ENCODE measurements at places on chromosomes 5 and 9.

- DNase-seq, result no peak
Observed at GRCh38 chr5:2779459-2779858, 28.0 kb upstream of the IRX2 start.

DNA sequence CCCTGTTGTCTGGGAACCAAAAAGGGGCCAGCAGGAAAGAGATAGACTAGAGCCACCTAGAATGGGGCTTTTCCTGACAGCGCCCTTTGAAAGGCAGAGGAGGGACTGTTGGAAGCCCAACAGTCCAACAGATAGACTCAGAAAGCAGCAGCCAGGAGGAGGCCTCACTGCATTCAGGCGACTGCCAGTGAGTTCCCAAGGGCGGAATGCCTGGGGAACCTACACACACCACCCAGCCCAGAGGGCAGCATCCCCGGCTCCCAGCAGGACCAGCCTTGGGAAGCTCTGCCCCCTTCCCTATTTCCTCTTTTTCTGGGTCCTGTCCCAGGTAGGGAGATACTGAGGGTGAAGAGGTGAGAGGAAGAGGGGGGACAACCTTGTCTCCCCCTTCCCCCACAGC lies 192.4 kb upstream of the KLF4 start:
- DNase-seq, result no peak

DNA sequence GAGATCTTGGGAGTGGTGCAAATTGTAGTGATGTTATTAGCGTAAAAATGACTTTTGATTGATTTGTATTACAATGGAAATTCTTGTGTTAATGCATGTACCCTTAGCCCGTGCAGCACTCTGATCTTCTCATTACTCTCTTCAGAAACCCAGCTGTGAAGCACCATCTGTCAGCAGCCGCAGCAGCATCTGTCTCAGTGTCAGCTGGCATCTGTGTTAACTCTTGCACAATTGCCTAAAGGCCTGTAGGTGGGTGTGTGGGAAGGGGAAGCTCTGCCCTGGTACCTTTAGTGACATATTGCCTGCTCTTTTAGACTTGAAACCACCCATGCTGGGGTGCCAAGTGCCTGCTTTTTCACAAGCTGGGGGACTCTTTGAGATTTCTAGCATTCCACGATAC lies 101.3 kb downstream of the FBXL7 start:
- no peak for DNase-seq

- peak; percentile 93 for DNase-seq
Observed at GRCh38 chr9:87959916-87960581, 14.3 kb downstream of the CDK20 start.

DNA sequence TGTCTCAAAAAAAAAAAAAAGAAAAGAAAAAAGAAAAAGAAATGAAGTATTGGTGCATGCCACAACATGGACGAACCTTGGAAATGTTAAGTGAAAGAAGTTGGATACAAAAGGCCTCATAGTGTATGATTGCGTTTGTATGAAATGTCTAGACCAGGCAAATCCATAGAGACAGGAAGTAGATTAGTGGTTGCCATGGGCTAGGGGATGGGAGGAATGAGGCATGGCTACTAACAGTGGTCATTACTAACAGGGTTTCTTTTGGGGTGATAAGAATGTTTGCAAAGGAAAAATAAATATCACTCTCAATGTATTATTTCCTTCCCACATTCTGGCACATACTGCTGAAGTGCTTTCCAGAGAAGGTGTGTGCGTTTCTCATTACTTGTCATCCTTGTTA lies 44.1 kb downstream of the UGCG start:
- DNase-seq, result no peak

DNA sequence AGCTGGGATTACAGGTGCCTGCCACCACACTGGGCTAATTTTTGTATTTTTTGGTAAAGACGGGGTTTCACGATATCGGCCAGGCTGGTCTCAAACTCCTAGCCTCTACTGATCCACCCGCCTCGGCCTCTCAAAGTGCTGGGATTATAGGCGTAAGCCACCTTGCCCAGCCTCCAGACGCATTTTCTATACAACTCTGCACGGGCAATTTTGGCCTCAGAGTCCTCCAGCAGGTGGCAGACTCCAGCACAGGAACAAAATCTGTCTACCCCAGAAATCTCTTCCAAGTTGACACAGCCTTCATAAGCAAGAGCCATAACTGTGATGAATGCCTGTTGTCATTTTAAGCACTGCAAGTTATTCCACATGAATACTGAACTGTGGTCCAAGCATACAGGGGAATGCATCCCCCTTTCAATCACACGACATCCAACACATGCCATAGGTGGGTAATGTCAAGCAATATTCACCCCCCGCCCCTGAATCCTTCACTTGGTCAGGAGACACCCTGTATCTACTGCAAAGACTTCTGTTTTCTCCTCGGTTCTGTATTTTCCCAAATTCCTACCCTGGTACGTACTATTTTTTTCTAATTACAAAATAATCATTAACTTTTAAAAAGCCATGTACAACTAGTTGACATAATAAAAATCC lies 50.8 kb downstream of the ALDH7A1 start:
- DNase-seq, result peak; percentile 36

GRCh38 chr5:96253140-96253539 lies 179.9 kb downstream of the PCSK1 start:
- no peak for DNase-seq

GRCh38 chr5:83741571-83741970 lies 20.9 kb upstream of the HAPLN1 start:
- no peak for DNase-seq

GRCh38 chr5:24080046-24080445 lies 564.7 kb downstream of the CDH10 start:
- DNase-seq, result no peak

DNA sequence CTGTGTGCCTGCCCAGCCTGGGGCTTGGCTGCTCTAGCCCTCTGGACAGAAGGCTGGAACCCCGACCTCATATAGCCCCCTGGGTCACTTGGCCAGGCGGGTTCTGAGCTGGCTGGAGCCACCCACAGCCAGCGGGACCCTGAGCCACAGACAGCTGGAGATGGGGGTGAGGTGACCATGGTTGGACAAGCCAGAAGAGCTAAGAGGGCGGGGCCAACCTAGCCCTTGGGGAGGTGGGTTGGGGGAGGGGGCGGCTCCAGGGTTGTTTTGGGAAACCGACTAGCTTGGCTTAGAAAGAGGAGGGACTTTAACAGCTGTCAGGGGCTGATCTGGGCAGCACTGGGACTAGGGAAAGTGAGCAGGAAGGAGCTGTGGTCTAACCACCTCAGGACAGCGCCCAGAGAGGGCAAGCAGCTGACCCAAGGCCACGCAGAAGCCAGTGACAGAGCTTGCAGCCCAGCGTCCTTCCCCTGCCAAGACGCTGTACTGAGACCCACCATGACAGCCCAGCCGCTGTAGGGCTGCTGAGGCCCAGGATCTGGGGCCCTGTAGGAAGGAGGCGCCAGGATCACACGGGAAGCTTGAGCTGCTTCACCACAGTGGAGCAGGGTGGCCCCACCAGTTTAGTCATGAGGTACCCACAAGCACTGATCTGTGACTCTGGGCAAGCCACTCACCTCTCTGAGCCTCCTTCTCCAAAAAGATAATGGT lies 2.2 kb downstream of the AIF1L start:
- DNase-seq, result no peak

- peak; percentile 21 for DNase-seq
Observed at GRCh38 chr5:88667496-88668201, 215.3 kb downstream of the MEF2C start.

GRCh38 chr5:163342306-163342705 lies 95.1 kb upstream of the CCNG1 start:
- DNase-seq, result no peak

GRCh38 chr9:70868661-70869652 lies 252.5 kb downstream of the TRPM3 start:
- peak; percentile 4 for DNase-seq

GRCh38 chr9:134555094-134555650 lies 86.4 kb upstream of the COL5A1 start:
- no peak for DNase-seq

GRCh38 chr9:22508790-22509189 lies 62.2 kb downstream of the DMRTA1 start:
- no peak for DNase-seq

GRCh38 chr9:17930071-17930470 lies 351.2 kb downstream of the SH3GL2 start:
- no peak for DNase-seq

GRCh38 chr5:154163327-154164248 lies 26.9 kb upstream of the GALNT10 start:
- DNase-seq, result no peak
